ENCODE measurements at places on chromosomes 5 and 9. TPM values are rescaled to one million over a fixed set of nuclear protein-coding genes. Genes with fewer than 3 reads are reported as not detected.

NUP214 gene
- polyA plus RNA-seq: 75.2 TPM

GRCh38 chr5:161804263-161804662 lies 43.7 kb upstream of the GABRA1 start:
- no peak for DNase-seq

- peak; percentile 40 for DNase-seq
Measured at GRCh38 chr5:156824800-156825199, 25.3 kb upstream of the PPP1R2B start.

SPAAR gene
- polyA plus RNA-seq: 1.4 TPM

GRCh38 chr5:42583322-42583721 lies 160.1 kb downstream of the GHR start:
- DNase-seq: peak; percentile 50

DNA sequence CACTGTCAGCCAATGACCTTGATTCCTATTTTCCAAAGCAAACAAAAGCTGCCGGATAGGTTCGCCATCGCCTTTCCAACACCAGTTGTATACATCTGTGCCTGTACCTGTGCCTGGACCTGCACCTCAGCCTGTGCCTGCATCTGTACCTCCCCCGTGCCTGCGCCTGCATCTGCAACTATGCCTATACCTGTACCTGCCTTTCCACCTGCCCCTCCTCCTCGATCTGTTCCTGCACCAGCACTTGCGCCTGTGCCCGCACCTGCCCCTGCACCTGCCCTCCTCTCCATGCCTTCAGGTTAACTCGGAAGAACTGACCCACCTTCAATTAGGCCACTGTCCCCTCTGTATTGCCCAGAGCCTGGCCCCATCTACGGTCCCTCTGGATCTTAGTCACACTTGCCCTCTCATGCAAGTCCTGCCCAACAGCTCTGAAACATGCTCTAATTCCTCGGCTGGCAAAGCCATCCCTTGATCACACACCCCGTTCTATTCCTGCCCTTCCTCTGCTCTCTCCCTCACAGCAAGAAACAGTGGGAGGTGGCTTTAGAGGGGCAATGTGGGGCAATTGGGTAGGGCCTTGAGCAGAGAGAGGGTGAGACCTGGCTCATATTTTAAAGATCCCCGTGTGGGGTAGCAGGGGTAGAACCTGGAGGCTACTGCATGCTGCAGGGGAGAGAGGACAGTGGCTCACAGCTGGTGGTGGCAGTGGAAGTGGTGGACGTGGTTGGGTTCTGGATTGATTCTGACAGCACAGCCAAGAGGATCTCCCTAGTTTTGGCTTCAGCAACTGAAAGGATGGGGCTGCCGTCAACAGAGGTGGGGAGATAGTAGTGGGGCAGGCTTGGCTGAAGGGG lies 59.6 kb upstream of the PHYKPL start:
- DNase-seq: no peak

DNA sequence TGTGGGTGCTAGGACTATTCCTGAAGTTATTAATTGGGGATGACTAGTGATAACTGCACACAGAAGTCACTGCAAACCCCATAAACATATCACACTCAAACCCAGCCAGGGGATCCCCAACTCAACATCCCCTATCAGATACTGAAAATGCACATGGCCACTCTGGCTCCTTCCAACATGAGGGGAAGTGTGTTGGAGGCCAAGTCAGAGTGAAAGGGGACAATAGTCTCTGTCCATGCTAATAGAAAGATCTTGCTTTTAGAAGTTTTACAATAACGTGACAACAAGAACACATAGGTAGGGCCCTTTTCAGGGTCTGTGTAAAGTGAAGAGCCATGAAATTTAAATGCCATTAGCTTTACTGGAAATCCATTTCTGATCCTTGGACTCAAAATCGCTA lies 98.8 kb upstream of the SEMA6A start:
- no peak for DNase-seq

SOX30 gene
- polyA plus RNA-seq: 0.50 TPM

GRCh38 chr5:147098233-147098790 lies 136.5 kb upstream of the STK32A start:
- peak; percentile 3 for DNase-seq

CER1 gene
- polyA plus RNA-seq: 3.3 TPM

DNA sequence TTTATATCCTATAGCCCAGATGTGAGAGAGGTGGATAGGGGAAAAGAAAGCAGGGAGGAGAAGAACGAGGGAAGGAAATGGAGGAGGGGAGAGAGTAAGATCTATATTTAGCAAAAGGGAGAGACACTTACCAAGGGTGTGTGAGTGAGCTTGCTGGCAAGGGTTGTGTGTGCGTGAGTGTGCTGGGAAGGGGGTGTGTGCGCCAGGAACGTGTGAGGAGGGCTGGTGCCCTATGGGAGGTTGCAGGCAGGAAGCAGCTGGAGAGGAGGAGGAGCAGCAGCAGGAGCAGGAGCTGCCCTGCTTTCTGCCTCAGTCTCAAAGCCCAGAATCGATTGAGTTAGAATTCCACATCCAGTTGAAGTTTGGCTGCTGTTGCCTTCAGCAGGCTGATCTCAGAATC lies 148.3 kb upstream of the RUSC2 start:
- DNase-seq: no peak

SARDH gene
- 9.6 TPM for polyA plus RNA-seq

All from left kidney (tissue), 8 donors.